ENCODE measurements at places on chromosomes 4 and X. TPM values are rescaled to one million over a fixed set of nuclear protein-coding genes. Genes with fewer than 3 reads are reported as not detected.

DNA sequence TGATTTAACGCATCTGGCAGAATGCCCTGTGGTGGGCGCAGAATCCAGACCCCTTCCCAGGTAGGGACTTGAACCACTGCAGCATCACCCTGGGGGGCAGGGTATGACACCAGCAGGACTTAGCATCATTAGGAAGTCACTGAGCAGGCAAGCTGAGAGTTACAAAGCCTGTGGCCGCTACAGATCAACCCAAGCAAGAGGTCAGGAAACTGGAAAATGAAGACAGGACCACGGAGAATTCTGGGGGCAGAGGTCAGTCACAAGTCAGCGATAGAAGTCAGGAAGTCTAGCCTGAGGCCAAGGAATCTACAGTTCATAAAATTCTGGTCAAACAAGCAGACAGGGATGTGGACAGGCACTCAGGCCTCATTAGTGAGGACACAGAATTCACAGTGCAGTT is 108.4 kb downstream of the CHIC2 start:
- DNase-seq, result no peak

- no peak for DNase-seq
These were observed 41.1 kb upstream of the TMEM184C start for GRCh38 chr4:147576084-147576483.

- DNase-seq, result no peak
These were observed 206.1 kb upstream of the NEIL3 start for GRCh38 chr4:177103619-177104018.

DNA sequence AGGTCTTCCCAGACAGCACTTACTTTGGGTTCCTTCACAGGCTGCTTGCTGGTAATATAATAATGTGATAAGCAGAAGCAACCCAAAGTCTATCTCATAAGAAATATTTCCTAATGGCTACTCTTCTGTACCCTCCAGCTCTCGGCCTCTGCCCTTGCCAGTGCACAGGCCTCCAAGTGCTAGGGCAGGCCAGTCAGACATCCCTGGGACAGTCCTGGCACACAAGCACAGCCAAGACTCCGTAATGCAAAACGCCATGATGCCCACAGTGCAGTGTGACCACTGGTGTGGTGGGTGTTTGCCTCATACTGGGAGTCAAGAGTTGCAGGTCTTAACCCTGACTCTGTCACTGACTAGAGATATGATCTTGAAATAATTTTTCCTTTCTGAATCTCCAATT is 35.1 kb downstream of the RNF150 start:
- DNase-seq, result no peak

DNA sequence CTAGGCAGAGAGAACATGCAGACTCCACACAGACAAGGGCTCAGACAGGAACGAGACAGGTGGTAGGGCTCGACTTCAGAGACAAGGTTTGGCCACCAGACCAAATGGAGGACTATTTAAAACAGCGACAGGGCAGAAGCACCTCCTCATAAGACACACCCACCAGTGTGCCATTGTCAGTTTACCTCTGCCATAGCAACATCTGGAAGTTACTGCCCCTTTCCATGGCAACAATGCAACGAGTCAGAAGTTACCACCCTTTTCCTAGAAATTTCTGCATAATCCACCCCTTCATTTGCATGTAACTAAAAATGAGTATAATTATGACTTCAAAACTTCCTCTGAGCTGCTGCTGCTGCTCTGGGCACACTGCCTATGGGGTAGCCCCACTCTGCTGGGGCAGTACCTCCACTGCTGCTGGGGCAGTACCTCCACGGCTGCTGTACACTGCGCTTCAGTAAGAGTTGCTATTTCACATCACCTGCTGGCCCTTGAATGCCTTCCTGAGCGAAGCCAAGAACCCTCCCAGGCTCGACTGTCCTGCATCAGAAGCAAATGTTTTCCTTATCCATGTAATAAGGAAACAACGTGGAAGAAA is 2222.3 kb upstream of the AGA start:
- peak; percentile 37 for DNase-seq

DNA sequence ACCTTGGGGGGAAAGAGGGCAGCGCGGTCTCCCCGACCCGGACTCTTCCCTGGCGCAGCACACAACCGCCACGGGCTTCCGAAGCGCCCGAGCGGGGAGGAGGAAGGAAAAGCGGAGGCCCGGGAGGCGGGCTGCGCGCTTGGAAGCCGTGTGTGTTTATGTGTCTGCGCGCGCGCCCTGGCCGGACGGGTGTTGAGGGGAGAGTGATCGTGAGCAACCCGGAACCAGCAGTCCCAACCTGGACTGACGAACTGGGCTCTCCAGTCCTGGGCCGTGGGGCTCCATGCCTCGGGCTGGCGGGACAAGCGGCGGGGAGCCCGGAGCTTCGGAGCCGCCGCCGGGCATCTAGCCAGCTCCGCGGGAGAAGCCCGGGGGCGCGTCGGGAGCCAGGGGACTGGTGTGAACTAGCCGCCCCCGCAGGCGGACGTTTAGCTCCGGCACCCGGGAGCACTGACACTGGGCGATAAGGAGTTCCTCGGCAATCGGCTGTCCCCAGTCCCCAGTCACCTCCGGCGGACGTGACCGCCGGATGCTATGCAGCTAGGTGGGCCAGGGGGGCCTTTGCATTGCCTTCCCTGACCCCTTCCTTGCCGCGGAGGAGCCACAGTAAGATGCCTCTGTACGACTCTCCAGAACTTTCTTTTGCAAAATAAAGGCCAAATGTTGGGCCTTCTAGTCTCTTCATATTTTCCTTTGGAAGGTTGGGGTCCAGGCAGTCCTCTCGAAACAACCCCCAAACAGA is 74.8 kb upstream of the BCOR start:
- DNase-seq, result peak; percentile 92

GRCh38 chr4:156182269-156182668 is 228.6 kb upstream of the CTSO start:
- DNase-seq, result no peak

- DNase-seq, result no peak
These were observed 6.3 kb downstream of the ALG13 start for GRCh38 chrX:111687305-111687704.

Gene ZAR1
- total RNA-seq, result not detected

Gene MXRA5
- 2.5 TPM for total RNA-seq

Gene SSX4
- not detected for total RNA-seq
